ENCODE measurements at places on chromosomes 16 and 17.
A peak's percentile ranks its signal among the peaks of the same experiment; 100 is the strongest.

DNA sequence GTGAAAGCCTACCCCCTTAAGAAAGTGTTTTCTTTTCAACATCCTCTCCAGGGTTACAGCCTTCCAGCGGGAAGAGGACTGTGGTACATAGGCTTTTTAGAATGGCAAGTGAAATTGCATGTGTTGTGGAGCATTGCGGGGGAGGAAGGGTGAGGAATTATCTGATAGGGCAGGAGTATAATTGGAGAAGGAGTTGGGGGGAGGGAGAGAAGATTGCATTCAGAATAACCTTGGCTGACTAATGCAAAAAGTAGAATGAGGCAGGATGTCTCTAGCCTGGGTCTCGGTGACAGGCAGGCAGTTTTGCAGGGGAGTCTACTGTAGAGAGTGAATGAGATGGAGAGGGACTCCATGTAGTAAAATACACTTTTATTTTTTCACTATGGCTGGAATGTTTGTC lies 2.4 kb upstream of the CDH8 start:
- no peak for DNase-seq

DNA sequence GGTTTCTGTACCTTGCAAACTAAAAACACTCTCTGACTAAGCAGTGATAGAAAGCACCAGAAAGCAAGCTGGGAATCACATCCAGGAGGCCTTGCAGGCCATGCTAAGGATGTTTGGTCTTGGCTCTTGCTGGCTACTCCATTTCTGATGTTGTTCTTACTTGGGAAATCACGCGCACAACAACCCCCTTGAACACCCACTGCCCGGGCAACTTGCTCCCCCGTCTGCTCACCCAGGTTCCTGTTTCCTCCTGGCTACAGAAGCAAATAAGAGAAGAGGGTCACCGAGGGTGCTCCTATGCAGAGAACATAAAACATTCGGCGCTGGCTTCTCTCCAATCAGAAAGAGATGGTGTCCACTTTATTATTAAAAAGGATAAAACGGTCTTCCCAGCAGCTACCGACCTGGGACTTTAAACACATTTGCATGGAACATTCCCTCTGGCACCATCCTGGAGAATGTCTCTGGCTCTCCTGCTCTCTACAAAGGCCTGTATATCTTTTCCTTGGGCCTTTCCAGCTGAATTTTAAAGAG lies 271.2 kb upstream of the RPL38 start:
- DNase-seq: no peak

- DNase-seq: no peak
These were observed 21.0 kb upstream of the ABCC12 start for GRCh38 chr16:48176635-48177408.

DNA sequence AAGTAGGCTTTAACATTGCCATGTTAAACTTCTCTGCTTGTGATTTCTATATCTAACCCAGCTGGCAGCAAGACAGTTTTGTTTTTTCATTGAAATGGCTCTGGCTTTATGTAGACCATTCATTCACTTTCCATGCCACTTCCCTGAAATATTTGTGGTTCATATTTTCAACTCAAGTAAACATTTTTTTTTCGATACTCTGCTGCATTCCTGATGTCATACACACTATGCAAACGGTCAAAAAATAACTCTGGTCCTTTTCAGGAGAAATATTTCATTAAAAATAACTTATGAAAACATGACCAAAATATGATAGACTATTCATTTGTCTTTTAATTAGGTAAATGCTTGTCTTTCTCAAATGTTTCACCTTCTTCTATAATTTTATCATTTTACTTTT lies 116.3 kb downstream of the USP22 start:
- no peak for DNase-seq

DNA sequence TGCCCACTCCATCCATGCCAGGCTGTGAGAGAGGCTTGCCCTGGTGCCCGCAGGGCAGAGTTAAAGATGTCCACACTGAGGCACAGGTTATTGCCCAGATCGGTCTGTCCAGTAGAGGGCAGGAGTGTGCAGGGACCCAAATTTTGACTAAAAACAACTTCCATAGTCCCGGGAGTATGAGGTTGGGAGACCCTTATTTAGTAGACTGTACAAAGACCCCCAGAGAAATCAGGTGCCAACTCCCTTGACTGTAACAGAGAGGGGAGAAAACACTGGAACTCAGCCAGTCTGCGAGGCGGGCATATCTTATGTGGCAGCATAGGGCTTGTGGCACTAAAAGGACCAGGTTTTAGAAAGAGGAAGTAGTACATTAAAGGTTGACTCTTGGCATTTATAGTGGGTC lies 43.4 kb downstream of the HNF1B start:
- DNase-seq: peak; percentile 31

DNA sequence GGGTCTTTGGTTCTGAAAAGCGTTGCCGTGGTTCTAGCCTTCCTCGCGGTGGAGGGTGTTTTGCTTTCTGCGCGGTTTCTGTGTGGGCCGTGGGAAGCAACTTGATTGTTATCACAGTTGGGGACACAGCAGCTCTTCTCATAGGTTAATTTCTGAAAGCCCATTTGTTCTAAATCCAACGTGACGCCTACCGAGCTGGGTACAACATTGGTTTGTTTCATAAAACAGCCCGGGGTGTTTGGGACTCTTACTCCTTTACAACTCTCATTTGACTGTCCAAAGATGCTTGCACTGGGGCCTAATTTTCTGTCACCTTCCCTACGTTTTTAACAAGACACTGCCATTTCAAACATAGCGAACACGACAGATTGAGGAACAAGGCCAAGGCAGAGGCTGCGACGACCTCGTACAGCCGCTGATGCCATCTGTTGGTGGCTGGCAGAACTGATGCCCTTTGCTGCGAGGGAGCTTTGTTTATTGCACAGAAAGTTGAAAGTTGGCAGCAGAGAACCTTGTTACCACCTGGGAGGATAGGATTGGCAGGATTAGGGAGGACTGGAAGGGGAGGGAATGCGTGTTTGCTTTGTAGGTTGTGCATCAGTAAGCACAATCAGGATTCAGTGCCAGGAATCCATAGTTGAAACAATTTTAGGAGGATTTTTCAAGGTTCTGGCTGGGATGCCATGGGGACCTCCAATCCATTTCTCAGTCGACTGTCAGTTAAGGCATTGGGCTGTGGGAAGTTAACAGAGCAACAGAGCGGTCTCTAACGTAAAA lies 98.3 kb downstream of the PITPNC1 start:
- DNase-seq: peak; percentile 86

DNA sequence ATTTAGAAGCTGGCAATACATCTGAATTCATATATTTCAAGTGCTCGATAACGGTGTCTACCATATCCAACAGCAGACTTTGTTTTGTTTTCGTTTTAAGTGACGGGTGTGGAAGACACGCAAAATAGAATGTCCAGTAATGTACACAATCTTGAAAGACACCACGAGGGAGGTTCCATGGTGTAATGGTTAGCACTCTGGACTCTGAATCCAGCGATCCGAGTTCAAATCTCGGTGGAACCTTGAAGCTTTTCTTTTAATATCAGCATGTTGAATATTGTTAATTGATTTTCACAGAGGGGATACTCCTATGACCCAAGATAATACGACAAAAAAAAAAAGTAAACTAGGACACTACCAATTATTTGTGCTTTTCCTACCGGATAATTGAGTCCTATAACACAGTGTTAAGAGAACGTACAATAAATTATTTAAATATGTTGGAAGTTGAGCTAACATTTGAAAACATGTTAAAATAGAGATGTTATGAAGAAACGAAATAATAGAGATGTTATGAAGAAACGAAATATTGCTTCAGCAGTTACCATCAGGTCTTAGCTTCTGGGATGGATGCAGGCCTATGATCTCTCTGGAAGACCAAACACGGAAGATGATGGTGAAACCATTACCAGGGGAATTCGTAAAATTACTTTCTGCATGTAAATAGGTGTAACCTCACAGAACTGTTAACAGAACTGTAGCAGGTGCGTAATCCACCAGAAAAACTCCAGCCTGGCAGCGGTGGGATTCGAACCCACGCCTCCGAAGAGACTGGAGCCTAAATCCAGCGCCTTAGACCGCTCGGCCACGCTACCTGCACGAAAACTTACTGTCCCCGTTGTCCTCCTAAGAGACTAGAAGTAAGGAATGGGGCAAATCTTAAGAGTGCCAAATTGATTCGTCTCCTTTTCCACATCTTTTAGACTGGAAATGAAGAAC lies 1.5 kb upstream of the ALOXE3 start:
- DNase-seq: peak; percentile 78

- no peak for DNase-seq
These were observed 9.0 kb downstream of the KLHL36 start for GRCh38 chr16:84657229-84657837.

- peak; percentile 59 for DNase-seq
These were observed 6.9 kb upstream of the ELAC2 start for GRCh38 chr17:13024526-13025257.

DNA sequence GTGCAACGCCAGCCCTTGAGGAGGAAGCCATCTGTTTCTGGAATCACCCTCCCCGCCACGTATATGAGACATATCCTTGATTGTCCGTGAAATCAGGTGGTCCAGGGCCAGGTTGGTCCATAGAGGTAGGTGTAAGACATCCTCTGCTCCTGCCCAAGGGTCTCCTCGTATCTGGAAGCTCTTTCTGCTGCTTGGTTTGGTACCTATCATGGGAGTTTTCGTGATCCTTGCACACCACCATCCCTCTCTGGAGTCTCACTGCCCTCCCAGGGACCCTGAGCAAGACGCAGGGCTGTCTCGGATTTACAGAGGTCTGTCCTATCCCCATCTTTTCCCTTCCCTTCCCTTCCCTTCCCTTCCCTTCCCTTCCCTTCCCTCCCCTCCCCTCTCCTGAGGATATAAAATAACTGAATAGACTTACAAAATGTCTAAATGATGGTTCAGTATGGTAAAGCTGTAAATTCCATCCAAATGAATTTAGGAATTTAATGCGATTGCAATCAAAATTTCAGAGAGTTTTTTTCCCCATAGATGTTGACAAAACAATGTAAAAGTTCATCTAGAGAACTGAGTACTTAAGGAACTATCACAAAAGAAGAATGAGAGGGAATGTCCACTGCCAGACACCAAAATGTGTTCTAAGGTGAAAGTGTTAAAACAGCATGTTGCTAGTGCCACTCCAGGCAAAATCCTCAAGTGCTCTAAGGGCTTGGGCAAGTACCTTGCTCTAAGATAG lies 2.0 kb upstream of the CCDC42 start:
- no peak for DNase-seq

DNA sequence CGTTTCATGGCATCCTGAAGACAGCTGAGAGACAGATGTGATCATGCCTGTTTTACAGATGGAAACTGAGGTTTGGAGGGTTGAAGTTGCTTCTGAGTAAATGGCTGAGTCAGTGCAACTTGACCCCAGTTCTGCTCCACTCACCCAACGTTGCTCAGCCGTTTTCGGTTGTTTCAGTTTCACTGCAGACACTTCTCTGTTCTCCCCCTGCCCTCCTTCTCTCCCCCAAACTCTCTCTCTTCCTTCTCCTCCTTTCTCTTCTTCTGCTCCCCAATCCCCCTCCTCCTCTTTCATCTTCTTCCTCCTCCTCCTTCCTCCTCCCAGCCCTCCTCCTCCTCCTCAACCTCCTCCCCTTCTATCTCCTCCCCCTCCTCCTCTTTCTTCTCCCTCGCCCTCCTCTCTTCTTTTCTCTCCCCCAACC lies 9.4 kb upstream of the CEP20 start:
- no peak for DNase-seq

GRCh38 chr16:80100846-80101451 lies 439.8 kb upstream of the DYNLRB2 start:
- DNase-seq: no peak

DNA sequence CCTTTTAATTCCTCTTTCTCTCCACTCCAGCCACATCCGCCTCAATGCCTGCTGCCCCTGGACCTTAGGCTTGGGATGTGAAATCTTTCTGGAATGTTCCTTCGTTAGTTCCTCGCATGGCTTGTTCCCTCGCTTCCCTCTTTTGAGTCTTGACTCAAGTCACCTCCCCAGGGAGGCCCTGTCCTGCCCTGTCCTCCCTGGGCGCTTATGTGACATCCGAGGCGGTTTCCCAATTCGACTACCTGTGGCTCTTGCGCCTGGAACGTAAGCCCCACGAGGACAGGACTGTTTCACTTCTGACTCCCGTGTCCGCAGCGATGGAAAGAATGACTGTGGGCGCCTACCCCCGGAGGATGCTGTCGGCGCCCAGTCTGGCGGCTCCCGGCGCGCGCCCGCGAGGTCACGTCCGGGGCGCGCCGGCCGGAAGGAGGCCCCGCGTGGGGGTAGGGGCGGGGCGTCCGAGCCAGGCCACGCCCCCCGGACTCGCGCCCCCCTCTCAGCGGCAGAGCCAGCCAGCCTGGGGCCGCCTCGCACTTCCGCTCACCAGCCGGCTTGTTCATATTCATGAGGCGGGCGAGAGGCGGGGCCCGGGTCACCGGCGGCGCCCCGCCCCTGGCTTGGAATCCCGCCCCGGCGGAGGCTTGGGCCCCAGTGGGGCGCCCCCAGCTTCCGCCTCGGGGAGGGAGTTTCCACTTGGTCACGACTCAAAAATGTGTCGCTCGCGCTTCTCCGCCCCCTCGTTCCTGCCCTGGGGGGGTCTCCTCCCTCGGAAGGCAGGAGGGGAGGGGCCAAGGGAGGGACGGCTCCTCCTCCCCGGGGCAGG lies 8.4 kb upstream of the GLIS2 start:
- peak; percentile 96 for DNase-seq

DNA sequence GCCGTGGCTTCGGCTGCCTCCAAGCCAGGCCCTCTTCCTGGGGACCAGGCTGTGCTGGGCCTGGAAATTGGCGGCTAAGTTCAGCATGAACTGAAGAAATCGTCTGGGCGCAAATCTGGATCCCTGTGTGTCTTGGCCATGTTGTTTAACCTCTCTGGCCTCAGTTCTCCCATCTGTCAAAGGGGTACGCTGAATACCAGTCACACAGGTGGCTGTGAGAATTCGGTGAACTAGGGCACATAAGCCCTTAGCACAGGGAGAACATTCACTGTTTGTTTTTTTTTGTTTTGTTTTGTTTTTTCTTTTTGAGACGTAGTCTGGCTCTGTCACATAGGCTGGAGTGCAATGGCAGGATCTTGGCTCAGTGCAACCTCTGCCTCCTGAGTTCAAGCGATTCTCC lies 19.0 kb downstream of the LASP1 start:
- no peak for DNase-seq

GRCh38 chr17:16081507-16082087 lies 82.0 kb downstream of the TTC19 start:
- no peak for DNase-seq

GRCh38 chr17:35117984-35118383 lies 1.7 kb downstream of the RAD51D start:
- DNase-seq: peak; percentile 20

DNA sequence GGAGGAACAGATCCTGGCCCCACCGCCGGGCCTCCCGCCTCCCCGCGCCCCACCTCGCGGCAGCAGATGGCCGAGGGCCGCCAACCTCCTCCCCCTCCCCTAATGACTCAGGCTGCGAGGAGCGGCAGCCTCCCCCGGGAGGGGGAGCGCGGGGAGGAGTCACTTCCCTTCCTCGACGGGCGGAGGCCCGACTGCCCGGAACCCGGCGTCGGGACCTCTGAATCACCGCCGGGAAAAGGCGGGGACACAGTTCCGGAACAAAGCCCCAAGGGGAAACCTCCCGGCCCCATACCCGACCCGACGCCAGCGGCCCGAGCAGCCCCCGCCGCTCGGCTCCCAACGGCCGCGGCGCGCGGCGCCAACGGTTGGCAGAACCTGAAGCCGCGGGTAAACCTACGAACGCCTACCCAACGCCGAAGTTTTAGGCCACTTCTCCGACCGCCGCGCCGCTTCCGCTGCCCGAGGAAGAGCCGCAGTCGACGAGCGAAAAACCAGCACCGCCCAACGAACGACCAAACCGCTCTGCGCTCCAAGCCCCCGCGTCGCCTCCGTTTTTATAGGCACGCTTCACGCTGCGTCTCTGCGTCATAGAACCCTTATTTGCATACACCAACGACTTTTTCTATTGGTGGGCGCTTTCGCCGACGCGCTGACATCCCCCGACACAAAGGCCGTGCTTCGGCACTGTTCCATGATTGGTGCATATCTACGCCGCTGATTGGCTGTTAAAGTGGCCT lies 5.2 kb upstream of the UNK start:
- peak; percentile 90 for DNase-seq
